Activated CD8-positive, alpha-beta T cell treated with anti-CD3 and anti-CD28 coated beads for 36 hours (primary cell): ENCODE measurements at places on chromosomes 16 and 17.

- no peak for DNase-seq
Observed at GRCh38 chr16:2424061-2425007, 4.9 kb upstream of the CCNF start.

GRCh38 chr17:41404024-41404671, 6.7 kb upstream of the KRT31 start:
- DNase-seq: peak; percentile 89

DNA sequence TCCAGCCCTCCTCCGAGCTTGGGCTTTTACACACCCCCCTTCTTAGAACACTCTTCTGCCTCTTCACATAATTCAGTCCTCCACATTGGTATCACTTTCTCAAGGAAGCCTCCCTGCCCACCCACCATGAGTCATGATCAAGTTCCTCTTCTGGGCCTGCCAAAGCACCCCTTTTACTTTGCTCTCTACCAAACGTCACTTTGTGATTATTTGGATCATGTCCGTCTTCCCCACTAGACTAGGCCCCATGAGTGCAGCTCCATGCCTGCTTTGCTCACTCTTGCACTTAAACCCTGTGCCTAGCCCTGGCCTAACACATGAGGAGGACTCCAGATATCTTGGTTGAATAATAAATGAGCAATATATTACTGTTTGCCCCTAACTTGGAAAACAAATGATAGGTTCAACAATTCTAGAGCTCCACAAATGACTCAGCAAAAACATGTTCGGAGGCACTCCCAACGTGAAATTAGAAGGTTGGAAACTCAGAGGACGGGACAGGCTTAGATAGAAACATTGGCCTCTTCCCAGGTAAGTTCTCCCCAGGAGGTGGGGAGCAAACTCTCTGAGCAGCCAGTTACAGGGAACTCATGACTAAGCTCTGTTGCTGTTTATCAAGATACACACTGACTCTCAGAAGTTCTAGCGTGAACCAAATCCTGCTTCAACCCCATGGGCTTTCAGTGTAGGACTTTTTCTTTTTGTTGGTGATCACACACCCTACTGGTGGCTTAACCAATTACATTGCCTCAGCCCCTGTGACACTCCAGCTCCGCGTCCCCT, 28.3 kb downstream of the G6PC1 start:
- DNase-seq: peak; percentile 78

DNA sequence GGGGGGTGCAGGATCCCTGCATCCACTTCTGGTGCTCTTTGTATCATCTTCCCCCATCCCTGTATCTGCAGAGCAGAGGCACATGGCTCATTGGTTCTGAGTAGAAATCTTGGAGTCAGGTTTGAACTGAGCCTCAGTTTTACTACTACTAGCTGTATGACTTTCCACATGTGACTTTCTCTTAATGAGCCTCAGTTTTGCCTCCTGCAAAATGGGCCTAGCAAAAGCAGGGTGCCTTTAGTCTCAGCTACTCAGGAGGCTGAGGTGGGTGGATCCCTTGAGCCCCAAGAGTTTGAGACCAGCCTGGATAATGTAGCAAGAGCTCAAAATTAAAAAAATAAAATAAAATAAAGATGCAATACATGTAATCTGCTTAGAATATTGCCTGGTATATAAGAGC, 81.4 kb downstream of the SDR42E1 start:
- no peak for DNase-seq

GRCh38 chr16:29983420-29984136, 9.9 kb downstream of the TAOK2 start:
- DNase-seq: no peak

DNA sequence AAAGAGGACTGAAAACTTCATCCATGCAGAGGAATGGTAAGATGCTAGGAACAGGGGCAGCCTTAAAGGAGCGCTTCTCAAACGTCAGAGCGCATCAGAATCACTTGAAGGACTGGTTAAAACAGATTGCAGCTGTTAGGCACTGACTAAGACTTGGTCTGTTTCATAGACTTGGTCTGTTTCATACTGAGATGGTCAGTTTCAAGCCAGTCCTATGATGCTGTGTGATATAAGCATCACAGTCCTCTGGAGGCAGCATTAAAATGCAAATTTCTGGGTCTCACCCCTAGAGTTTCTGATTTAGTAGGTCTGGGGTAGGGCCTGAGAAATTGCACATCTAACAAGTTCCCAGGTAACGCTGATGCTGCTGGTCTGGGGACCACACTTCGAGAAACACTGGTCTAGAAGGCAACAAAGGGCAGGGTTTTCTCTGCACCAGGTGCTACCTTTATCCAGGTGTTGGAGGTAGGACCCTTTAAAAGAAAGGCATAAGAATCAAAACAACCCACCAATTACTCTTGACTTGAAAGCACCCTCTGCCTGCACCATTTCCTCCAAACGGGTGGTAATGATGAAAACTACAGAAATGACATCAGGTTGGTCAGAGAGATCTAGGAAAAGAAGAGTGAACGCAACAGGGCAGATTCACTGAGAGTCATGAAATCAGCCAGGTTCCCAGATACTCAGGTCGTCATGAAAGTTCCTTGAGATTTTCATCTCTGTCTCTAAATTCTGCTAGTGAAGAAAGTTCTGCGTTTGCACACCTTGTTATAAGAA, 95.0 kb upstream of the RCVRN start:
- no peak for DNase-seq
